DMS 273 treated with DMSO at 0.1 percent for 48 hours (cell line): ENCODE measurements at places on chromosomes 6 and 20.

DNA sequence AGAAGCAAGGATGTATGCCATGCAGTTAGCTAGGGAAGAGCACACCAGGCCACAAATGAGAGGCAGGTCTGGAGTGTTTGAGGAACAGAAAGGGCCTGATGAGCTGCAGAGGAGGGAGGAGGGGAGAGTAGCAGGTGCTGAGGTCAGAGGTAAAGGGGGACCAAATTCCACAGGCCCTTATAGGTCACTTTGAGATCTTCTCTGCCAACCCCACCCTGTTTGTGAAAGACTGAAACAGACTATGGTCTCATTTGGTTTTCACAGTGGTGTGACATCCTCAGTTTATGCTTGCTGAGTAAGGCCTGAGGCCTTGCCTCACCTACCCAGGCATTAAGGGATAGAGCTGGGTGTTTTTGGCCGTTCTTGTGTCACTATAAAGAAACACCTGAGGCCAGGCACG lies 187.7 kb upstream of the MYLIP start:
- no peak for DNase-seq

GRCh38 chr6:112988748-112989147 lies 641.6 kb downstream of the RFPL4B start:
- DNase-seq = no peak

- no peak for DNase-seq
Observed at GRCh38 chr6:34005901-34006531, 139.9 kb downstream of the GRM4 start.

GRCh38 chr6:169858935-169859351 lies 107.5 kb downstream of the ERMARD start:
- no peak for DNase-seq
